ENCODE measurements at places on chromosomes 12 and 14.

GRCh38 chr14:67999705-68000384 lies 180.3 kb downstream of the RAD51B start:
- DNase-seq, result no peak

- DNase-seq, result no peak
Measured at GRCh38 chr14:39107591-39107996, 4.6 kb upstream of the SEC23A start.

DNA sequence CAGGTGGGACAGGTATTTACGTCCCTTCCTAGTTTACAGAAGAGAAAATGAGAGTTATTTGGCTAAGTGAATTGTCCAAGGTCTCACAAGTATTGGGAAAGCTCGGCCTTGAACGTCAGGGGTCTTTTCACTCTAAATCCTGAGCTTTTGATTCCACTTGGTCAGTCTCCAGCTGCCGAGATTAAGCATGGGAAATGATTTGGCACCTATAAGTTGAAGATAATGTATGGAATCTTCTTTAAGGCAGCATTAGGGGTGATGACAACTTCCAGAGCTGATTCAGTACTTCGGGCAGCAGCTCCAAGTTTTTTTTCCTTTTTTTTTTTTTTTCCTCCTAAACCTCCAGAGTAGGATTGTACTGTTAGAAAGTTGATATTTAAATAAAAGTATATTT lies 722 bp downstream of the FAM234B start:
- no peak for DNase-seq

GRCh38 chr12:509500-509899 lies 49.8 kb downstream of the B4GALNT3 start:
- no peak for DNase-seq

- peak; percentile 78 for DNase-seq
Measured at GRCh38 chr12:100199347-100200149, 1.1 kb upstream of the ACTR6 start.

DNA sequence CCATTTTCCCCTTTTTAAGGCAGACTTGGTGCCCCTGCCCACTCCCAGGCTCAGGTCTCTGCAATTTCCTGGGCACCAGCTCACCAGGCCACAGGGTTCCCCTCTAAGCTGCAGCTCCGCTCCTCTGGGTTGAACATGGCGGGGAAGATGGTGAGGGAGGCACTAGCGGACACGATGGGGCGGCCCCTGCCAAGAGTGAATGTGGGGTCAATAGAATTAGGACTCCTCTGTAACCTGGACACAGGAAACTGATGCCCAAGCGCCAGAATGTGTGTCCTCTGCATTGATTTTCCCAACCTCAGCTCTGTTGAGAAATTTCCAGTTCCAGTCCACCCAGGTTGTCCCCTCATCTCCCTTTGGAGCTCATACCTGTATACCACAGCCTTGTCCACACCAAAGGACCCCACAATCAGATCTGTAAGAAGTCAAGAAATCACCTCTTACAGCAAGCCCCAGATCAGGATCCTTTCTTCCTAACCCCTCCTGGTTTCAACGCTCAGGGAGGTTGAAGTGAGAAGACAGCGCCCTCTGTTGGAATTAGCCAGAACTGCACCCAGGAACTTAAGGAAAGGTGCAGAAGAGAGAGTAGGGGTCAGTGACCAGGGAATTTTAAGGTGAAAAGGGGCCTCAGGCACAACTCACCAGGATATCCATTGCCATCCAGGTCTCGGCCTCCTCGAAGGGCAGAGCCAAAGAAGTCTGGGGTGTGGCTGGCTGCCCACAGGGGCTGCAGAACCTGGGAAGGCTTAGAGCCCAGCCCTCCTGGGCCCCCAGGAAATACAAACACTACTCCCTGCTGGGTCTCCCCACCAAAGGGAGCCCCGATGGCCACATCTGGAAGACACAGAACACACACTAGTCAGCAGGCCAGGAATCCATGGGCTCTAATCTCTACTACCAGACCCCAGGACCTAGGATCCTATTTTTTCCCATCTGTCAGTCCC lies 14.7 kb downstream of the ITGA5 start:
- no peak for DNase-seq

GRCh38 chr14:51236314-51236713 lies 3.7 kb upstream of the TMX1 start:
- no peak for DNase-seq

GRCh38 chr12:93085383-93086287 lies 156.5 kb upstream of the EEA1 start:
- no peak for DNase-seq

- no peak for DNase-seq
Measured at GRCh38 chr14:96826818-96827217, 29.6 kb downstream of the VRK1 start.

DNA sequence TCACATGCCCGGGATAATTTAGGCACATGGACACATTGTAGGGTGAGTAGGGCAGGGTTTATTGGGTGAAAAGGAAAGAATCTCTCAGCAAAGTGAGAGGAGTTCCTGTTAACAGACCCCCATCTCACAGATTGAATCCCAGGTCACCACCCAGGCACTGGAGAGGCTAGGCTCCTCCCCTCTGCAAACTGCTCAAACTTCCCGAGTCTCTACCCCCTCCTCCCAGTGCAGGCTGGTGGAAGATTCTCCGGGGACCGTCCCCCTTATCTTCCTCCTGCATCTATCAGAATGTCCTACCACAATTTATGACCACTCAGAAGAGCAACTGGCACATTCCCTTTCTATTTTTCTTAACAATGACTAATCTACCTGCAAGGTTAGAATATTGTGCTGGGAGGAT lies 126.0 kb downstream of the NTF3 start:
- DNase-seq, result no peak

GRCh38 chr14:75717729-75718128 lies 56.7 kb downstream of the TTLL5 start:
- DNase-seq, result no peak

GRCh38 chr12:111024205-111024801 lies 103.9 kb upstream of the MYL2 start:
- DNase-seq, result no peak

- DNase-seq, result no peak
Measured at GRCh38 chr14:105469456-105470349, 4.9 kb upstream of the CRIP2 start.

DNA sequence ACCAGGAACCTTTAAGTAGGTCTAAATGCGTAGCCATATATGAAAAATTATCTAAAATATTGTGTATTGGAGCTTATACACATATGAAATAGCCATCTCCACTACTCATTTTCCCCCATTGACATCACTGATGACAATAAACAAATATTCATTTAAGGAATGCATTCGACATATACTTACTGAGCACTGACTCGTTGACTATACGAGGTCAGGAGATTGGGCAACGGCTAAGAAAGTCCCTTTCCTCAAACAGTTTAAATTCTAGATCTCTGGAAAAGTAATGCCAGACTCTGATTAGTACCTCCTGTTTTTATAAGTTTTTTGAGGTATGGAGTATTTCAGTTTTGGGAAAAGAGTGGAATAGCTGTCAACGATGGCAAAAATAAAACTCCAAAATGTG lies 139.4 kb upstream of the DIO2 start:
- no peak for DNase-seq

- peak; percentile 33 for DNase-seq
Measured at GRCh38 chr14:60723116-60723906, 840 bp downstream of the SIX4 start.

DNA sequence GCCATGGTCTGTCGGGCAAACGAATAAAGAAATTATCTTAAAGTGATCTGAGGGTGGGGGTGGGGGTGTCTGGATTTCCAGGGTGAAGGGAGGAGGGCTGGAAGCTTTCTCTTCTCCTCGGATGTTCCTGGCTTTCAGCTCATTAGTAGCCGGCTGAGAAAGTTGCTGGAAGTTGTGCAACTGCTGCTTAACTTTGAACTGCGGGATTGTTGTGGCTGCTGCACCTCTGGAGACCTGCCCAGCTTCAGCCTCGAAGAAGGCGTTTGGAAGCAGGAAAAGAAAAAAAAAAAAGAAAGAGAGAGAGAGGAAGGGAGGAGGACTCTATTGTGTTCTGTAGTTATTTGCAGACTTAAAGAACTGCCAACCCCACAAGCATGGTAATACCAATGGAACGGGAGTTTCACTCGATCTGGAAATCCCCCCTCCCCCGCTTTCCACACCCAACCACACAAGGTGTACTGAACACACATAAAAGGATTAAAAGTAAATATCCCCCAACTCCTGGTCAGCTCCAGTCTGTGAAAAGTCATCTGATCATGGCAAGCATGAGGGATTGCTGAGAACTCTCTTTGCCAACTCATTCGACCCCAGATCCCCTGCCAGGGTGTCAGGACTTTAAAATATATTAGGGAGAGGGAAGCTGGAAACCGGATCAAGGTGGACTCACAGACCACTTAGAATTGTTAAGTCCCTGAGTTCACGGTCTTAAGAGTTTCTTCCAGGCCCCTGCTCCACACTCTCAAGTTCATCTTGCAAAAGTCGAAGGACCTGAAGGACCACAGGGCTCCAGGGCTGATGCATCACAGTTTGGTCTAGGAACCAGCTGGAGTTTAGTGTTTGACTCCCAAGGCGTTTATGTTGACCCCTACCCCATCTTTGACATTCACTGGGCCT lies at the start of gene RASSF9:
Gene RASSF9 (minus strand): TSS at position 213 of the 894 bp plus-strand sequence. CDS start 208 bp downstream, at position 5.
- DNase-seq, result no peak

- no peak for DNase-seq
Measured at GRCh38 chr14:94673781-94674231, 61.6 kb downstream of the SERPINA3 start.

- no peak for DNase-seq
Measured at GRCh38 chr12:99985631-99986030, 895 bp upstream of the ANKS1B start.

DNA sequence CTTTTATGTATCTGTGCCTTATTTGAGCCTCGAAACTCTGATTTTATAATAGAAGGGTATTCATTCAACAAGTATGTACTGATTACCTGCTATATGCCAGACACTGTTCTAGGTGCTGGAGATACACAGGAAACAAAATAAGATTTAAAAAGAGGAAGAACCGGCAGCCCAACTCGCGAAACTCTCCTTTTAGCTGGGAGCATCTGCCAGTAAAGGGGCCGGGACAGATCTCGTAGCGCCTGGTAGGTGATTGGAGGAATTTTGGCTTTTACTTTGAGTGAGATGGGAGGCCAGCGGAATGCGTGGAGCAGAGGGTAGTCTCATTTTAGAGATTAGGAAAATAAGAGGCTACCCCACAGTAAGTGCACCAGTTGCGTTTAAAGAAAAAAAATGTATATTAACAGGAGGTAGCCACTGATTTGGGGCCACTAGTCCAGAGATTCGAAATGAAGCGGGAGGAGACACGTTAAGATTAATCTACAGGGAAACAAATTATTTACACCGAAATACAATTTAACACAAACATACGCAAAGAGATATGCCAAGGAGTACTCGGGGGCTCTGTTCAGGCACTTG lies 520 bp upstream of the MON2 start:
- no peak for DNase-seq

GRCh38 chr12:25069224-25069623 lies 120.3 kb upstream of the BCAT1 start:
- no peak for DNase-seq

Data from NCI-H187 (cell line).